ENCODE measurements at places on chromosomes 1 and 21.

DNA sequence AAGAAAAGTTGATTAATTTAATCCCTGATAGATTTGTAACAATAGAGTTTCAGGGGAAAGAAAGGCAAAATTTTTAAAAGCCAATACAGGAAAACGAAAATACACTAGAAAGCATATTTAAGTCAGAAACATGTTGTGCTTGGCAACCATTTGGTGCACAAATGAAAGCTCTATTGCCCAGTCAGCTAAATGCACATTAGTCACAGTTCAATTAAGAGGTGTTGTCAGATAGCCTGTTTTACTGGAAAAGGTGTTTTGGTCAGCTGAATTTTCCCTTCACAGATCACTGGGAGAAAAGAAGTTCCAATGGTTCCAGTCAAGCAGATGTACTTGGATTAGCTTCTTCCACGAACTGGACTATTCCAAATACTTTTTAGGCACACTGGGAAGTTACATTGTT is 25.4 kb downstream of the RGS4 start:
- DNase-seq: no peak

DNA sequence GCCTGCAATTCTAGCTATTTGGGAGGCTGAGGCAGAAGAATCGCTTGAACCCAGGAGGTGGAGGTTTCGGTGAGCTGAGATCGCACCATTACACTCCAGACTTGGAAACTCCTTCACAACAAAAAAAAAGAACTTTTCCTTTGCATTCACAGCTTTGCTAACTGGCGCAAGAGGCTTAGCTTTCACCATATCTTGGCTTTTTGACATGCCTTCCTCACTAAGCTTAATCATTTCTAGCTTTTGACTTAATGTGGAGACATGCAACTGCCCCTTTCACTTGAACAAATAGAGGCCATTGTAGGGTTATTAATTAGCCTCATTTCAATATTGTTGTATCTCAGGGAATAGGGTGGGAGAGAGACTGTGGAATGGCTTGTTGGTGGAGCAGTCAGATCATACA is 8.7 kb downstream of the KPNA6 start:
- no peak for DNase-seq

DNA sequence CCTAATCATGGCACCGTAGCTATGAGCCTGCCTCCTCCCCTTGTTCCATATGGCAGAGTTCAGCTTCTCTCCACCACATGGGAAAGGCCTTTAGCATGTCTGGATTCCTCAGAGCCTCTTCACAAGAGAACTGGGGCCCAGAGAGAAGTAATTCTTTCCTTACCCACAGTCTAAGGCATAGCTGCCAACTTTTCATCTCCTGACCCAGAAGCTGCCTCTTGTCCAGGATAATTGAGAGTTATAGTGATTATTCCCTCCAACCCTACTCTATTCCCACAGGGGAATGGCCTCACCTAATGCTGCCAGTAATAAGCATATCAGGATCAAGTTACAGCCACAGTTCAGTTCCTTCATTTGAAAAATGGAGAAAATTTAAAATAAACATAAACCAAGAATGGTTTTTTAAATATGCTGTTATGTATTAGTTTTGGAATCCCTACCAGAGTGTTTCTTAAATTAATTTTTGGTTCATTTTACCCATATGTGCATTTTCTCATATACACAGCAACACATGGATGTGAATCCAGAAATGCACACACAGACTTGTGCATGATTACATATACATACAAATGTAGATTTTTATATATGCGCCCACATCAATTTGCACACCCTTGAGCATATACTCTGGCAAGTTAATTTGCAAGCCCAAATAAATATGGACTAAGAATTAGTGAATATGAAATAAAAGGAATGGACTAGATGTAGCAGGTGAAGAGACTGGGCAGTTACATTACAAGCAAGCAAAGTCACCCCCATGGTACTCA is 63.9 kb upstream of the WARS2 start:
- no peak for DNase-seq

GRCh38 chr1:151898519-151898991 is 10.8 kb downstream of the THEM4 start:
- peak; percentile 10 for DNase-seq

DNA sequence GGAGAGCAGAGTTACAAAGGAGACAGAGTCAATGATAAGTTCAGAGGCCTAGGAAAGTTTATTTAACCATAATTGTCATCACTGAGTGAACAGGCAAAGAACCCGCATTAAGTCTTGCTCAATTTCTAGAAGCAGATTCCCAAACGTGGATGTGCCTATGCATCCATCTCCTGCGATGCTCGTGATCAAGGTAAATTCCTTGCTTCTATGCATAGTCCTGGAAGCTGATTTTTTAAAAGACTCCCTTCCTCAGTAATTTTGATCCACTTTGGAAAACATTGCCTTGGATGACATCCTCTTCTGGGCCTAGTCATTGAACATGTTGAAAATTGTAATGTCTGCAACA is 116.4 kb downstream of the TNFSF18 start:
- no peak for DNase-seq

- no peak for DNase-seq
These were observed 44.9 kb upstream of the TNFSF18 start for GRCh38 chr1:173095632-173096031.

- peak; percentile 20 for DNase-seq
These were observed 24.8 kb upstream of the ELOA start for GRCh38 chr1:23718482-23718881.

- DNase-seq: peak; percentile 68
These were observed 8.5 kb downstream of the CHD5 start for GRCh38 chr1:6171548-6172124.

GRCh38 chr1:33696311-33696710 is 167.6 kb upstream of the HMGB4 start:
- no peak for DNase-seq

DNA sequence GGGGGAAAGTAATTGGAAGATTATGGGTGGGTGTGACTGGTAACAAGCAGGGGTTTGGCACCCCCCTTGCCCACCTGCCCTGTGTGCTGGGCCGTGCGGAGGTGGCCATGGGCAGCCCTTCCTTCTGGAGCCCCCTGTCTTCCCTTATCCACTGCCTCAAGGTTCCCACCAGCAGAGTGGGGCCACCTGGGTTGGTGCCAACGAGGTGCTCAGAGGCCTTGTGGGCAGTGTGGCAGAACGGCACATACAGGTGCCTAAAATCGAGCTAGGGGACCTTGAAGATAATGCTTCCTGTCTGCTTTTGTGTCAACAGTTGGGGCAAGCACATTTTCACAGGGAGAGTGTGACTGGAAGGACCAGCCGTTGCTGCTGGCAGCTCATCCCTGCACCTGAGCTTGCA is 161.8 kb downstream of the PCBP3 start:
- DNase-seq: no peak

DNA sequence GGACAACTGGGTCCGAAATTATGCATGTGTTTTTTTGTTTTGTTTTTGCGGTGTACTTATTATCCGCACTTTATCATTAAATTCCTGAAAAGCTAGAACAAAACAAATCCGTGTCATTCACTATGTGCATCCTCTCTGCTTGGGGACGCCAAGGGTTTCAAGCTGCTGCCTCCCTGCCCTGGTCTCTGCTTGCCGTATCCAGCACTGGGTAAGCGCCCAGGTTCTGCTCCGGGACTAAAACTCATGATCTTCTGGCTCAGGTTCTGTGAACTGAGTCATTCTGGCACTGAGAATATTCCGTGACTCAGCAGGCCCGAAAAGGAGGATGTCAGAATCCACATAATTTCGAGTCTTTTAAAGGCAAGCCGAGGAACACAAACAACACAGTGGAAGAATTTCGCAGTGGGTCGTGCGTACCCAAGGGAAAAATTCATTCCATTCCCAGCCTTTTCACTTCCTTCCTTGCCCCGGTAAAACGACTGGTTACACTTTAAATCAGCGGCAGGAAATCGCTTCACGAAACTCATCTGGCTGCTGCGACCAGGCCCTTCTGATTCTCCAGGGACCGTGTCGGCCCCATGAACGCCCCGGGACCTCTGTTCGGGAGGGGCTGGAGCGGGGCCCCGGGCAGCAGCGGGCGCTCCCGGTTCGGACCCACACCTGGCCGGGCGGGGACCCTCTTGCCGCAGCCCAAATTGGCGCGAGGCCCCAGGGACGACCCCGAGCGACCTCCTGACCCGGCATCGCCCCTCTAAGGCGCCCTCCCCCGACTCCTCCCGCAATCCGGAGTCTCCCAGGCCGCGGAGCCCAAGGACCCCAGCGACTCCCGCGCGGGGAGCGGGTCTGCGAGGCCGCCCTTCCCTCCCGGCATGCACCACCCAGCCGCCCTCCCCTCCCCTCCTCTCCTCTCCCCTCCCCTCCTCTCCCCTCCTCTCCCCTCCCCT is 746 bp upstream of the LAMC1 start:
- peak; percentile 70 for DNase-seq

GRCh38 chr1:172400722-172401105 is 19.8 kb upstream of the C1orf105 start:
- no peak for DNase-seq

GRCh38 chr21:45041351-45041805 is 33.0 kb upstream of the ADARB1 start:
- DNase-seq: no peak

- DNase-seq: no peak
These were observed 112.3 kb downstream of the DDX20 start for GRCh38 chr1:111867868-111868440.

- DNase-seq: peak; percentile 69
These were observed 454.3 kb downstream of the AJAP1 start for GRCh38 chr1:5108740-5109139.

DNA sequence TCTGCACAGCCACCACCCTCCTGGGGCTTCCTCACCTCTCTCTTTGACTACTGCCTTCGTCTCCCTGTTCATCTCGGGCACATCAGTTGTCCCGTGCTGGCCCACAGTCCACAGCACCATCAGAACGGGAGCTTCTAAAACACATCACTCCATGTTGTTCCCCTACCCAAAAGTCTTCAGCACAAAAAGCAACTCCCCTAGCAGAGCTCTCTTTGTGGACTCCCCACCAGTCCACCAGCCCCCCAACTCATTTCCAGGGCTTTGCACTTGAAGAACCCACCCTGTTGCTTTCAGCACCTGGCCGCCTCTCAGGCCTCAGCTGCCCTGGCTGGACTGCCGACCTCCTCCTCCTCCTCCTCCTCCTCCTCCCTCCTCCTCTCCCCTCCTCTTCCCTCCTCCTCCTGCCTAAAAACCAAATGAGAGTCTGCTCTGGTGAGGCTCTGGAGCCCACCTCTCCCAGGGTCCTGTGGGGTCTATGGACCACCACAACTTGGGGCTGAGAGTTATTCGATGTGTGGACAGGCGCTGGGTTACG is 251.2 kb upstream of the VAMP3 start:
- no peak for DNase-seq

DNA sequence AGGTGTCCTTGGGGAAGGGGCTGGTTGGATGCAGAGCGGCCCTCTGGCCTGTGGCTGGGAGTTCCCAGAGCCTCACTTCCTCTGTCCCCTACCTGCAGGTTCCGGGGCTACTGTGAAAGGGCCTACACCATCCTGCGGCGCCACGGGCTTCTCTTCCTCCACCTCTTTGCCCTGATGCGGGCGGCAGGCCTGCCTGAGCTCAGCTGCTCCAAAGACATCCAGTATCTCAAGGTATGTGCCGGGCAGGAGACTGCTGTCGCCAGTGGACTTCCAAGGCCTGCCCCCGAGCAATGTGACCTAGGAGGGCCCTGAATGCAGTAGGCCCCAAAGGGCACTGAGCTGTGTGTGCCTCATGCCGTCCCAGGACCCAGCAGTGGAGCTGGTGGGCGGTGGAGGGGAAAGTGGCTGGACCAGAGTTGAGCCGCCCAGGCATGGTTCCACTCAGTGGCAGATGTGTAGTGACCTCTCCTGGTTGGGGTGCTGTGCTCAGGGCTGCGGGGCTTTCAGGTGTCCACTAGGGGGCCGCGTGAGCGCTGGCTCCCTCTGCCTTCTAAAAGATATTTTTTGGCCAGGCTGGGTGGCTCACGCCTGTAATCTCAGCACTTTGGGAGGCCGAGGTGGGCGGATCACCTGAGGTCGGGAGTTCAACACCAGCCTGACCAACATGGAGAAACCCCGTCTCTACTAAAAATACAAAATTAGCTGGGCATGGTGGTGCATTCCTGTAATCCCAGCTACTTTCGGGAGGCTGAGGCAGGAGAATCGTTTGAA is 73.4 kb downstream of the PIK3CD start:
- peak; percentile 39 for DNase-seq

- no peak for DNase-seq
These were observed 201.9 kb downstream of the CACNA1E start for GRCh38 chr1:181685211-181685610.

GRCh38 chr1:30725450-30726095 is 2.2 kb upstream of the MATN1 start:
- no peak for DNase-seq

DNA sequence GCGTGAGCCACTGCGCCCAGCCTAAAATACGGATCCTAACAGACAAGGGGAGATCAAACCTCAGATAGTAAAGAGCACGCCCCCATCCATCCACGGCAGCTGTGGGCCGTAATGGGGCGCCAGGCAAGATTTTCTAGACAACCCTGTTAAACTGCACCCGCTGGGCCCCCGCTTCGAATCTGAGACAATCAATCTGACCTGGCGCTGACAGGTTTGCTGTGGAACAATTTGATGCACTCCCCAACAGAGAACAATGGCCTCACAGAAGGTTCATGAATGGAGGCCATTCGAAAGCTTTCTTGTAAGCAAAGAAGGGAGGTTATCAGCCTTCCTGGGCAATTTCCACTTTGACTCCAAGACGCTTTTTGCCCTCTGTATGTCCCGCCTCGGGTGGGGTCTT is 30.5 kb downstream of the CLSTN1 start:
- DNase-seq: no peak

GRCh38 chr1:41955461-41956159 is 36.9 kb upstream of the HIVEP3 start:
- no peak for DNase-seq

DNA sequence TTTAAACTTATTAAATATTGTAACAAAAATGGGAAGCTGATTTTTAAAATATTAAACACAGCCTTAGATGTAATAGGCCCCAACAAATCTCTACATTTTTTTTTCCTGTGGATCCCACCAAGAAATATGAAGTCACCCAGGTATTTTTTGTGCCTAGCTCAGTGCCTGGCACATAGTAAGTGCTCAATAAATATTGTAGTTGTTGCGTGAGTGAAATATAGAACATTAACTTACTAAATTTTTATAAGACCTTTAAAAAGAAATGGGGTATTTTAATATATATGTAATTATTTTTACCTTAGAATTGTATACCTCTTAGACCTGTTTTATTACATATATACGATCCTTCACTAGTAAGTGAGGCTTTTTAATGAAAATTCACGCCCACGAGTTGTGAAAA is 569 bp upstream of the DNAH14 start:
- no peak for DNase-seq

- DNase-seq: no peak
These were observed 203.1 kb downstream of the BARHL2 start for GRCh38 chr1:90513956-90514355.

DNA sequence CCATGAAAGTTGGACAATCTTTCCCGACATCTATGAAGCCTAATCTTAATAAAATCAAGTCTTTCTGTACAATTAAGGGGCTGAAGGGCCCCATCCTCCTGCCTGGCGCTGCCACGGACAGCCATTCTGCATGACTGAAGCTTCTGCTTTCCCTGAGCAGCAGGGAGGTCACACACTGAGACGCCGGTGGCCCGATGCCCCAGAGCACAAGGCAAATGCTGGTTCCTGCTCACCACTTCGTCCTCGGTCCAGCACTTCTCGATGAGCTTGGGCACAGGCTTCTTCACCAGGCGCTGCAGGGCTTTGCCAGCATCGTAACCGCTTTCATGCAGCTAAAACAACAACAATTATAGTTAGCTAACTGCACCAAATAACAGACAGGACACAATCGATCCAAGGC is 147.8 kb downstream of the SLC45A1 start:
- no peak for DNase-seq

- DNase-seq: no peak
These were observed 7.1 kb upstream of the CLEC20A start for GRCh38 chr1:178503849-178504248.
